GM04504 (cell line): ENCODE measurements at places on chromosomes 3 and 15.

DNA sequence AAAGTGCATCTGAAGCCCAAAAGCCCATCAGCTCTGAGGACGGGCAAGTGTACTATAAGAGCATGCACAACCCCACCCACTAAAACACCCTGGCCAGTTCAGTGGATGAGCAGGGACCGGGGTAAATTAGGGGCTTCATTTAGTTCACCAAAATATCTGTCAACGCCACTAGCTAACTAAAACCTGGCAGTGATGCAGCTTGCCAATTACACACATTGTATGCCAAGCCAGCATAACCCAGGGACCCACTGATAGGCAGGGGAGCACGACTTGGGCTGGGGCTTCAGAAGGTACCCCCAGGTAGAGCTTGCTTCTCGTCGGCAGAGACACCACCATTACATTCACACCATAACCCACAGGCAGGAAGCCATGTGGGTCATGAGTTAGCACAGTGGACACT, 47.0 kb downstream of the PTPN23 start:
- no peak for DNase-seq

- DNase-seq, result no peak
Observed at GRCh38 chr15:34341381-34342212, 1.3 kb downstream of the NOP10 start.

DNA sequence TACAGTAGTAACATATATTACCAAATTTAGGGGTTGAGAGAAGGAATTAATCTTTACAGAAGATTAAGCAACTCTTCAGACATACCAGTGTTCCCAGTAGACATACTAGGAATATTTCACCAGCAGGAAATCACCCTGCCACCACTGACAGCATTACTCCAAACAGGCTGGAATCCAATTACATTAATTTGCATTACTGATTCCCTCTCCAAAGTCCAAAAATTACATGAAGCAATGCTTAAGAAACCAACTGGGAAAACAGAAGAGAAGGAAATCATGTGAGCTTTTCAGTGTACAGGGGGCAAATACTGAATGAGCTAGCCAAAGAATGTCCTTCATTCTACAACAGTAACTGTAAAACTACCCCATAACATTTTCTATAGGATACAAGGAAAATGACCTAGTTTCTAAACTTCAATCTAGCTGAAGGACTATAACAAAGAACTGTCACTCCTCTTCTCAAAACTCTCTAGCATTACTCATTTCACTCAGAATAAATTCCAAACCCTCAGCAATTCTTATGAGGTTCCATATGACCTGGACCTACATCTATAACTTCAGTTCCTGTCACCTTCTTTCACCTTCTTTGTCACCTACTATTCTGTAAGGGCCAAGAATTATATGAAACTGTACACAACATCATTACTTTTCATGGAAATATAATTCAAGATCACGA, 72.7 kb downstream of the INO80 start:
- DNase-seq, result peak; percentile 42

DNA sequence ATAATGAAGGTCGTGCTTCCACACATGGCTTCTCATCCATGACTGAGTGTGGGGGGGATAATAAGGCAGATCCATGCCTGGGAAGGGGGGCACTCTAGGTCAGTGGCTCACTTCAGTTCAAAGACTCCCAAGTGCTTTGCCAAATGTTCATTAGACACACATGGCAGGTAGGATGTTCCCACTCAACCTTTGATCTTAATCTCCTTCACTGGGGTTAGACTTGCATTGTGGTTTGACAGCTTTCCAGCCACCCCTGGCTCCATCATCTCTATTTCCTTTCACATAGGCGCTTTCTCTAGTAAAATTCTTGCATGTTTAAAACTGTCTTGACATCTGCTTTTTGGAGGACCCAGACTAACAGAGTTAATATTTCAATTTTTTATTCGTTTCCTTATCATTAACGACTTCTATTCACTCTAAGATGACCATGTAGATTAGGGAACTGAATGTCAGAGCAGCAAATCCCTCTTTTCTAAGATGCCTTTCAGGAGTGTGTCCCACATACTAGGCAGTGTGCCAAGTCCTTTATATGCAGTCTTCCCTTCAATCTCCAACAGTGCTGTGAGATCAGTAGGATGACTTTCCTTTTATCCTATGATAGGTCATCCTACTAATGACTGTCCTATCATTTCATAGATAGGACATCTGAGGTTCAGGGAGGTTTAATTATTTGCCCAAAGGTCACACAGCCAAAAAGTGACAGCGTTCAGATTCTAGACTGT, 57.9 kb downstream of the BTD start:
- no peak for DNase-seq

GRCh38 chr3:59839283-59839682, 789.5 kb upstream of the CFAP20DC start:
- DNase-seq, result peak; percentile 10

DNA sequence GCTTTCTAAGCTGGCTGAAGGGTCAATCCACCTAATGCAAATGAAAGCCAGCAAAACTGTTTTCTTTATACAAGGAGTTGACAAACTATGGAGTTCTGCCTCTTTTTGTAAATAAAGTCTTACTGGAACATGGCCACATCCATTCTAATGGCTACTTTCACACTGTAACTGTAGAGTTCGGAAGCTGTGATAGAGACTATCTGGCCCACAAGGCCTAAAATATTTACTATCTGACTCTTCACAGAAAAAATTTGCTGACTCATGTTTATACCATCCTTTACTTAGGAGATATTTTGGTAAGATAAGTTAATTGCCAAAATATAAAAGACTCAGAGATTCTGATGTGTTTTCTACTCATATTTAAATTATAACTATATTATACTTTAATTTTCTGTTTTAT, 93.7 kb upstream of the GK5 start:
- no peak for DNase-seq

GRCh38 chr3:125684199-125684598, 88.9 kb upstream of the OSBPL11 start:
- DNase-seq, result no peak

DNA sequence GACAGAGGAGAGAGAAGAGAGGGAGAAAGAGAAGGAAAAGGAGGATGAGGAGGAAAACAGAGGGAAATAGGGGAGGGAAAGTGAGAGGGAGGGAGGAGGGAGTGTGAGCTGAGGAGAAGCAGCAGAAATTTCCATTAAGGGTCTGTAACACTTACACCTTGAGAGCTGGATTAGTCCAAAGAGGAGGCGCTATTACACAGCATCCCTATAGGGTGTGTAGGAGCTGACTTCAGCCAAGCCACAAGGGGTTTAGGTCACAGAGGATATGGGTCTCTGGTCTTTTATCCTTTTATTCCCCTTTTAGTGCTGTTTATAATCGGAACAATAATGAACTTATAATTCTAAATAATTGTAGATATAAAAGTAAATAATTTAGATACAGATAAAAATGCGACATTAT, 230.4 kb downstream of the GABRG3 start:
- no peak for DNase-seq

- DNase-seq, result no peak
Observed at GRCh38 chr3:89264037-89264560, 156.7 kb downstream of the EPHA3 start.

- no peak for DNase-seq
Observed at GRCh38 chr3:197734667-197735318, 1.9 kb downstream of the RUBCN start.

- DNase-seq, result no peak
Observed at GRCh38 chr3:11643201-11643603, 513 bp downstream of the VGLL4 start.

- DNase-seq, result peak; percentile 74
Observed at GRCh38 chr15:75620841-75621391, 4.6 kb downstream of the SNUPN start.
